Muscle of leg (tissue), 16 donors: ENCODE measurements at places on chromosomes 3 and 15.

DNA sequence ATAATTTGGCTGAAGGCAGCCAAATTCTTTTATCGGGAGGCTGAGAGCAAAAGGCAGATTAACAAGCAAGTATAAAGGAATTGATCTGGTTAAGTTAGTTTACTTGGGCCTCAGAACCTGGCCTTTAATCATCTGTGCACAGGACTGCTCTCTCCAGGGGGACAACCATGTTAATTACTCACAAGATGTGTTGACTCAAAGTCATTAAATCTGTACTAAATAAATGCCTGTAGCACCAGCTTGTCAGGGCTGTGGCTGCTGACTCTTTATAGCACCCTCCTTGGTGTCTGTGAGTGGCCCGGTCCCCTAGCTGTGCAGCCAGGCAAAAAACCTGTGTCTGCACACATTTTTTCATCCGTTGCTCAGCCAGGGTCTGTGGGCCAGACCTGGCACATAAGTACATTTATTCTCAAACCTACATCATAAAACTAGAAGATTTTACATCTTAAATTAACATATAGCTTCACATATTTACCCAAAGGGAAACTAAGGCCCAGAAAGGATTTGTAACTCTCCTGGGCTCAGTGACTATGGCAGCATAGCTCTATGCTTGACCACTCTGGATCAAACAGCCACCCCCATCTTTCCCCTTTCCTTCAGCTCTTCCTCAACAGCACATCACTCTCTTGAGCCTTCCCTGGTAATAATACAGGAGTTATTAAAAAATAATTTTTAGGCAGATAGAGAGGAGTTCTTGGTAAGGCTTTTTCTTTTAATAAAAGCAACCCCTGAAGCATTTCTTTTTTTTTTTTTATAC lies 51.4 kb downstream of the NCEH1 start:
- DNase-seq: no peak

DNA sequence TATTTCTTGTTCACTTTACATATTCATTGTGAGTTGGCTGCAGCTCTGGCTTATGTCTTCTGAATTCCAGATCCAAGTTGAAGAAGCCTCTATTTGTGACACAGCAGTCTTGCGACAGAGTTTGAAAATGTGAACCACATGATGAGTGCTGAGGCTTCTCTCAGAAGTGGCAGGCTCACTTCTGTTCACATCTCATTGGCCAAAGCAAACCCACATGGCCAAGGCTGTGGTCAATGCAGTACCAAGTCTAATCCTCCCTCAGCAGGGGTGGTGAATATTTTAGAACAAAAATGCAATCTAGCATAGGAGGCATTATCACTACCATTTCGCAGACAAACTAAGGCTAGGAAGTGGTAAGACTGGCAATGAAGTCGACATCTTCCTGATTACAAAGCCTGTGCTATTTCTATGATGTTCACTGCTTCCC lies 45.2 kb downstream of the CDCP1 start:
- no peak for DNase-seq

GRCh38 chr15:58977887-58978286 lies 9.6 kb upstream of the RNF111 start:
- DNase-seq: no peak

DNA sequence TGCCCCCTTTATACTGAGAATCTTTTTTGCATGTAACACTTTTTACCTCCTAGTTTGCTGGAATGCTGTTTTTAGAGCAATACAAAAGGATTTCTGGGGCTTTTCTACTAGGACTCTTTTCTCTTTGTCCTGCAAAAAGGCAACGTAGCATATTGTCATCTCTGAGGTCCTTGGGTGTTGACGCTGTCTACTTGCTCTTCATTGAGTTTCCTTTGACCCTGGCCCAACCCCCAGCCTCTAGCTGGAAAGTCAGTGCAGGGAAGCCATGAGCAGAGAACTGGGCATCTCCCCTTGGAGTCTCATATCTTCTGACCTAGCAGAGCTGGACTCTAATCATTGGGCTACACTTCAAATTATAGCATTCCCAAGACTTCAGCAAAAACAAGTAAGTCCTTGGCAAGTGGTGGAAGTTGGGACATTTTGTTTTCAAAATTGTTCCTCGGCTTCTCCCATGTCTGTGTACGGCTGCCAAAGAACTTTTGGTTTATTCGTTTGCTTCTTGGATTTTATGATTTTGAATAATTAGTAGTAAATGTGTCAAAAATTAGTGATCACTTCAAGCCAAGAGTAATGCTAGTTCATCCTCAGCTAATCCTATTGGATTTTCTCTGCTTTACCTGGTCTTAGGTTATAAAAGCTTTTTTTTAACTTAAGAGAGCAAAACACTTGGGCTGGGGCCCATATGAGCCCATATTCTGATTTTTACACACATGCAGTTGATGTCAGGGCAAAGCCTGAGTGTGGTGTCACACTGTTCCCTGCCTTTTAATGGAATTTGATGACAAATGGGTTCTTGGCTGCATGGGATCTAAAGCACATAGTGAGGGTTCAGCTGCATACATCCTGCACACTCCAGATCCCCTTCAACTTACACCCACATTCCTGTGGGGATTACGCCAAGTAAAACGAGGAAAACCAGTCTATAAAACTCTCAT lies 419.5 kb upstream of the C2CD4B start:
- no peak for DNase-seq

DNA sequence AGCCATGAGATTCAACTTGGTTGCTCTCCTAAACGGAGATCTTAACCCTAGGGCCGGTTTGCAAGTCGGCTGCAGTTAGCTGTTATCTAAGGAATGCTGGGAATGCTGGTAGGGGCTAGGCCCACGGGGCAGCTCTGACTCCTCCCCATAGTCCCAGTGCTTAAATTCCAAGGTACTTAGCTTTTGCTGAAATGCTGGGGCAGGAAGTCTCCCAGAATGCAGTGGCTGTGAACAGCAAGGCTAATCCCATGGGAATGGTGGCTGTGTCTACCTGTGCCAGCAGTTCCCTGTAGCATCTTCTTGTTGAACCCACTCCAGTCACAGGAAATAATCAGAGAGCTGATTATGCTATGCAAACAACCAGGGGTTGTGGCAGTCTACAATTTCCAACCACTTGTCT lies 102.5 kb upstream of the TJP1 start:
- DNase-seq: peak; percentile 10

- no peak for DNase-seq
Observed at GRCh38 chr15:58026552-58026951, 39.0 kb downstream of the ALDH1A2 start.

DNA sequence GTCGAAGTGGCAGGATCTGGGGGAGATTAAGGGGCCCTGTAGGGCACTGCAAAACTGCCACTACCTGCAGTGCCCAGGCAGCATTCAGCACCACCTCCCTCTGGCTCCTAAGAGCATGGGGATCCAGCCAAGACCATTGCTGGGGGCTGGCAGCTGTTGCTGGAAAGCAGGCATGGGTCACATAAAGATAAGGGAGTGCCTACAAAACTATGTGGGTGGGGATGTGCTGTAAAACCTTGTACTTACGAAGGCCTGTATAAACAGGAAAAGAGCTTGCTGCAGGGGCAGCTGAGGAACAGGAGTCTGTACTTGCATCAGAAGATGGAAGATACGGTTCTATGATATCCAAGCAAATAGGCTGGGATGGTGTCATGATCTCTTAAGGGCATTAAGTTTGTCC lies 27.1 kb downstream of the IL20RB start:
- peak; percentile 14 for DNase-seq

DNA sequence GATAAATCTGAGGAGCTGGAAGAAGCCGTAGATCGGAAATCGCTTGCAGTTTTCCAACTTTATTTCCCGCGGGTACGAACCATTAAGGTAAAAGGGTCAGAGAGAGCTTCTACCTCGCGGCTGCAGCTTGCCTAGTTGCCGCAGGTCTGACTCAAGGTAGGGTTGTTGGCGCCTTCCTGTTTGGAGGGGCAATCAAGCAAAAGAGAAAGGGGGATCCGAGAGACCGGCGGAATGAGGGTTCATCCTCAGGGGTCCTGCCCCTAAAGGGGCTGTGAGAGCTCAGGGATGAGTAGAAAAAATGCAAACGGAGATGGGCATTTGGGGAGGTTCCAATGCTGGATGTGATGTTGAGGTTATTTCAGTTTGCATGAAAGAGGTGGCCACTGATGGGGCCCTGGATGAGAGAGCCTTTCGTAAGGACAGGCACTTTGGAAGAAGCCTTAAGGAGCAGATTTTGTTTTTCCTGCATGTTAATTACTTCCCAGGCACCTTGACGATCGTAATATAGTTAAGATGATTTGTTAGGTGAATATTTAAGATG lies 265.4 kb downstream of the CGGBP1 start:
- no peak for DNase-seq

- DNase-seq: no peak
Observed at GRCh38 chr3:99869621-99870020, 52.0 kb downstream of the CMSS1 start.

DNA sequence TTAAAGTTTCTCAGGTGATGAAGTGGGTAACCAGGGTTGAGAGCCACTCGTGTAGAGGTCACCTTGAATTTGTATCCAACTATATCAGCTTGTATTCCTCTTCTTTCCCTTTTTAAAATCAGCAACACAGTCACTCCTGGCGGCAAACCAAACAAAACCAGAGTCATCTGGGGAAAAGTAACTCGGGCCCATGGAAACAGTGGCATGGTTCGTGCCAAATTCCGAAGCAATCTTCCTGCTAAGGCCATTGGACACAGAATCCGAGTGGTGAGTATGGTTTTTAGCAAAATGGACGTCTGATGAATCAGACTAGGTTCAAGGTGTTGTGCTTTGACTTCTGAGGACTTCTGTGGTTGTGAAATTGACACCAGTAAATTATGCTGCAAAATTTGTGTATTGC lies 3.9 kb downstream of the RPL35A start:
- DNase-seq: no peak

GRCh38 chr3:189813647-189814240 lies 182.6 kb downstream of the TP63 start:
- peak; percentile 27 for DNase-seq

DNA sequence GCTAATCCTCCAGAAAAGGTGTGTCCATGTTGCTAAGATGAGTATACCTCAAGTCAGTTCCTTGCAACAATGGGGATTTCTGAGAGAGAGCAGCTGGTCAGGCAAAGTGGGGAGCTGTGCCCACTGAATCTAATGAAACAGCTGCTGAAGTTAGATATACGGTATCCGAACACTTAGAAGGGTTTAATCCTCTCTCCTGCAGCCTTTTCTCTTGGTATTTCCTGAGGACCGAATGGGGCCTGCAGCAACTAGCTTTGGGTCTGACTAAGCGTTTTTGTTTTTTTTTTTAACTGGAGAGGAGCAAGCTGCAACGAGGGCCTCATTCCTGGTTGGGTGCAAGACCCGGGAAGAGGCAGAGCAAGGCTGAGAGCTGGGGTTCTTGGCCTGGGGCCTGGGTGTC lies 37.6 kb upstream of the BNC1 start:
- DNase-seq: peak; percentile 20

GRCh38 chr3:126851934-126852333 lies 131.0 kb upstream of the PLXNA1 start:
- DNase-seq: no peak

GRCh38 chr3:176147251-176147650 lies 1050.0 kb downstream of the TBL1XR1 start:
- DNase-seq: peak; percentile 2
